ENCODE measurements at places on chromosomes 6 and 20.

DNA sequence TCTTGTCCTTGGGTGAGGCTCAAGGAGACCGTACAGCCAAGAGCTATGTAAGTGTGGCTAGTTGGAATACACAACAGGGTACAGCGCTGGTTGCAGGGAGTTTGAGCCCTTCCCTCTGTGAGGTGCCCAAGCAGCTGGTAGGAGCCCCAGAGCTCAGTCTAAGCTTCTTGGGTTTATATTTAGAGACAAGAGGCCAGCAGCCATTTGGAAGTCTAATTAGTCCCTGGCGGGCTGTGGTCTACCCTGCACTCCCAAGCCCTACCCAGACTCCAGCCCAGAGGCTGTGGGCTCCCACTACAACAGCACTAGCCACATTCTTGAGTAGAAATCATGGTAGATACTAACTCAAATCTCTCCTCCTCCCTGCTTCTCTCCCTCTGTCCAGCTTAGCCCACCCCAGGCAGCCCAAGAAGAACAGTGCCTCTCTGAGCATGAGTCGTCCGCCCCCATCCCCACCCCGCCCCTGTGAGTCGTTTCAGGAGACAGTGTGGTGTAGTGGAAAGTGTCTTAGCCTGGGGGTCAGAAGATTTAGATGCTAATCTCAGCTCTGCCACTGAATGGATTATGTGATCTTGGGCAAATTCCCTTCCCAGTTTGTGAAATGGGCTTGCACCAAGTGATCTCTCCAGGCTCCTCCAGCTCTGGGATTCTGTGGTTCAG lies 37.8 kb downstream of the EIF2S2 start:
- no peak for DNase-seq

DNA sequence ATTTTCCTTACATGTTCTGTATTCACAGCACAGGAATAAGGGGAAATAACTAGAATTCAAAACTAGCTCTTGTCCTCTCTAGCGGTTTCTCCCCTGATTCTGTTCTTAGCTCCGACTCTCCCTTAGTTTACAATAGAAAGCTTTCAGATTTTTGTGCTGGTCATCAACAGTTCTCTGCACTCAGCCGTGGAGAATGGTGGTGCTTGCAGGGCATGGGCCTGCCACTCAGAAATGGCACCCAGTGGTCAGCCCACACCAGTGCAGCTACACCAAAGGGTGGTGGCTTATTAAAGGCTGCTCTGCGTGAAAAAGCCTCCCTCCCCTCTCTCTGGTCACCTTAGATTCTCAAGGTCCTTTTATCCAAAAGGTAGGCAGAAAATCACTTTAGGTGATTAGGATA lies 123.5 kb downstream of the SASH1 start:
- no peak for DNase-seq

DNA sequence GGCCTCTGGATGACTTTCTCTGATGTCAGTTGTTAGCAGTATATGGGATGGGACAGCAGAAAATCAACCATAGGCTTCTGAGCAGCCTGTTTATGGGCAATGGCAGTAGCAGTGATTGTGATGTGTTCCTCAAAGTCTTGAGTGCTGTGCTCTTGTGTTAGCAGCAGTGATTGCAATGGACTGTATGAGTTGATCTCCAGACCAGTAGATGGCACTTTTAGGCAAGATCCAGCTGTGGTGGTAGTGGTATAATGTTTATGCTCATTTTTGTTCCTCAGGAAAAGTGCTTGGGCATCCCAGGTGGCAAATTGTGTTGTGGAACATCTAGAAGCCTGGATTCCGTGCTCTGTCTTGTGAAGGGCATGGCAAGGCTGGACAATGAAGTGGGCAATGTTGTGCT lies 181.6 kb upstream of the SYNCRIP start:
- no peak for DNase-seq

DNA sequence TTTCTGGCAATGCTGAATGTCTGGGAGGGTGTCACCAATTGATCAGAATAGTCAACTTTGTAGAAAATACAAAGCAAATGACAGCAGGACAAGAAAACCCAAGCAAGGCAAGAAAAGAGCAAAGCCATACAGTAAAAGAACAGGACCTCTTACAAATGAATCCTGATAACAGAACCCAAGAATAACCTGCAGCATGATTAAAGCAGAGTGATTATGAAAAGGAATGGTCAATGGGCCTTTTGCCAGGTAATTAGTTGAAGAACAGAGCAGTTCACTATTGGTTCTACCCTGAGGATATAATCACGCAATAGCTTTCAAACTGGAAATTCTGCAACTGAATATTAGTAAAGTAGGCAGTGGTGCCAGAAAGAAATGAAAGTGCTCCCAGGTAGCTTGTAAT lies 319.8 kb downstream of the FRK start:
- no peak for DNase-seq

DNA sequence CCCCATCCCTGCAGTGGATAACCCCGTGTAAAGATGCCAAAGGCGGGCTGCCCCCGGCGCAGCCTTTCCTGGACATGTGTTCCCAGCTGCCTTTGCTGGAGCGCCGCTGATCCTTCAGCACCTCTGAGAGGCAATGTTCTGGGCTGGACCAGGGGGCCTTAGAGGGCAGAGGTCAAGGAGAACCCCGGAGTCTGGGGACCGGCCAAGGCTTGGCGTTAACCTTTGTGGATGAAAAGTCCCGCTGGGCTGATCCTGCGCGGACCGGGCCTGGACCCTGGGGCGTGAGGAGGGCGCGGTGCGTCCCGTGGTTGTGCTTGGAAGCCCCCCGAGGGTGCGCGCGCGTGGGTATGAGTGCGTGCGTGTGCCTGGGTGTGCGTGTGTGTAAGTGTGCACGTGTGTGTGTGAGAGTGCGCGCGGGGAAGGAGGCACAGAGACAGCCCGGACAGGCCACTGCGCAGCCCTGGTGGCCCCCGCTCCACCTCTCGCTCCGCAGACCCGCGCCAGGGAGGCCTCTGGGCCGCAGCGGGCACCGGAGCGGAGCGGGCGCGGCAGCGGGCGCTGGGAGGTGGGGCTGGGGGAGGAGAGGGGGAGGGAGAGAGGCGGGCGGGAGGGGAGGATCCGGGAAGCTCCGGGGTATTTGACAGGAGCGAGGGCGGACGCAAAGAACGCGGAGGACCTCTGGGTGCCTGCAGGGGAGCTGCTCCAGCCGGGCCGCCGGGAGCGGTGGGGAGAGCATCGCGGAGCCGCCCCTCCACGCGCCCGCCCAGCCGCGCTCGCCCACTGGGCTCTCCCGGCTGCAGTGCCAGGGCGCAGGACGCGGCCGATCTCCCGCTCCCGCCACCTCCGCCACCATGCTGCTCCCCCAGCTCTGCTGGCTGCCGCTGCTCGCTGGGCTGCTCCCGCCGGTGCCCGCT lies at the start of gene SMOC2:
TSS of gene SMOC2 (plus strand) at position 665 of the 914 bp plus-strand sequence. CDS start at position 852, 187 bp downstream.
- DNase-seq = no peak

DNA sequence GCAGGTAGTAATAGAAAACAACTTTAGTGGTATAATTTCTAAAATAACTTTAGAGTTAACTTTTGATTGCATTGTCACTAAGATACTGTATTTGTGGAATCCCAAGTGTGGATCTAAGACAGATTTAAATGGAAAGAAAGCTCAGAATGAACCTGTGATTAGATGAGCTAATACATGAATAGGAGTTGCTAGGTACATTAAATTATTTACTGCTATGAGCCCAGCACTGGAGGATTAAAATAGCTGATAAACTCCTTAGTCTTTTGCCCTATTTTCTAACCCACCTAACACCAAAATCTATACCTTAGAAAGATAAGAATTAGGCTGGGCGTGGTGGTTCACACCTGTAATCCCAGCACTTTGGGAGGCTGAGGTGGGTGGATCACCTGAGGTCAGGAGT lies 10.8 kb downstream of the SNRPC start:
- DNase-seq = no peak

GRCh38 chr6:36492092-36492491 lies 49.3 kb downstream of the KCTD20 start:
- no peak for DNase-seq

DNA sequence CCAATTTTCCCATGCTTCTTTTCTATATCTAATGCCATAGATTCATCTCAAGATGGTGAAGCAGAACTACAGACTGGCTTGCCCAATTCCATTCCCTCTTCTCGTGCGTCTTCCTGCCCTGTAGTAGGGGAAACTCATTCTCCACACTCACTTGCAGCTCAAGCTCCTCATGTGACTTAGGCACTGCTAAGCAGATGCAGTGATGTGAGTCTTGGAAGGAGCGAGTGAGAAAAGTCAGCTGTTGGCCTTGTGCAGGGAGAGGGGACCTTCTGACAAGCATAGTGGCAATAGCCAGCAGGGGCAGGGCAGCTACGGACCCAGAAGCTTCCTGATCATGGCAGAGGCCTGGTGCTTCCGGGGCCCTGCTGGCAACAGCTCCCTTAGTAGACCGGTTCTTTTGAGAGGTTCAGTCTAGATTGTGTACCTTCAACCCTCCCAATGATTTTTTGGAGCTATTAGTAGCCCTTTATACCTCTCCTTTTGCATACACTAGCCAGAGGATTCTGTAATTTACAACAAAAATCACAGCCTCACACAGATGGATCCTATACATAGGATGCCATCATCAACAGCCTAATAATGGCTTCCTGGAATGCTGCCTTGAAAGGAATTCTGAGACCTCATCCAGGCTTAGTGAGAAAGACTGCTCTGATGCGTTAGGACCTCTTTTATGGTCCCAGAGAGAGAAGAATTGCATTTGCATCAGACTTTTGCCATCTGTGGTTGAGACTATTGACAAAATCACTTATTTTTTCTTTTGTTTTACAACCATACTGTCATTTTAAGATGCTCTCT lies 121.5 kb upstream of the RIPOR2 start:
- no peak for DNase-seq

DNA sequence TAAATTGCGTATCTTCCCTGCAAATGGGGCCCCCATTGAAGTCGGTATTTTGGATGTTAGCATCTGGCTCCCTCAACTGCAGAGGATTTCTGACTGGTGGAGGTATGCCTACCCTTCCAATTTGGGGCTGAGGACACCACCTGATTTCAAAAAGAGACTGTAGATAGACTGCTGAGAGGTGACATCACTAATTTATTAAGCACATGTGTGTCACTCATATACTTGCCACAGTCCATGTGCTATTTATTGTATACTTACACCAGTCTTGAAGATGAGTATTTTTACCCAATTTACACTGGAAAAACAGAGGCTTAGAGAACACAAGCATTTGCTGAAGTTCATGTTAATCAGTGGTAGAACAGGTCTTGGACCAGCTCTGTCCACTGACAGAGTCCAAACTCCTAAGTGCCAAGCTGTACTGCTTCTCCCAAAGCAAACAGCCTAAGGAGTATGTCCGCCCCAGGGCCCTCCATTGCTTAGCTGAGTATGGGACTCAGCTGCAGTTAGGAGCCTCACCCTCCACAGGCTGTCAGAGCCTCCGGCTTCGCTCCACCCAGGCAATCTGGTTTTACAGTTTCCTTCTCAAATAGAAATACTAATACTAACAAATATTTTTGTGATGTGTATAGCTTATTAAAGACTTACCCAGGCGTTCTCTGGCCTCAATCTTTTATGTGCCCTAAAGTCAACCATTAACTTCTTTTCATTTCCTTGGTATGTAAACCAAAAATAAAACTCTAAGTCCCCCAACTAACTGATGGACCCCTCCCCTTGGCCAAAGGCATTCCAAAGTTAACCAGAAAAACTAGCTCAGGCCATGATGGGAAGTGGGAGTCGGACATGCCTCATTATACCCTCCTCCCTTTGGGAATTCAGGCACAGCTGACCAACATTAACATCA lies 17.5 kb downstream of the RIN2 start:
- no peak for DNase-seq

DNA sequence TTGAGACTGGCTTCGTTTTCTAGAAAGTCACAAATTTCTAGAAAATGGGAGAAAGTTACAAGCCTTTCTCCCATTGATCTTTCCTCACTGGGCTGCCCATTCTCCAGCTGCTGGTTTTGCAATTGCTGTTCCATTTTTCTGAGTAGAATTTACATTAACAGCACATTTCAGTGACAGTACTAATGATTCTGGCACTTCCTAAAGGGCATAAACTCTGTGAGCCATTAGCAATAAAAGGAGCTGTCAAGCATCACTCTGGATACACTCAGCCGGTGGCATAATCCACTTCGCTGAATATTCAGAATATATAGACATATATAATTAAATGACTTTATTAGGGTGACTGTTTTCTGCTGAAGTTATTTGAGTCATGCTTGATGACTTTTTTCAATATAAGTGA lies 6.7 kb upstream of the SSTR4 start:
- no peak for DNase-seq

DNA sequence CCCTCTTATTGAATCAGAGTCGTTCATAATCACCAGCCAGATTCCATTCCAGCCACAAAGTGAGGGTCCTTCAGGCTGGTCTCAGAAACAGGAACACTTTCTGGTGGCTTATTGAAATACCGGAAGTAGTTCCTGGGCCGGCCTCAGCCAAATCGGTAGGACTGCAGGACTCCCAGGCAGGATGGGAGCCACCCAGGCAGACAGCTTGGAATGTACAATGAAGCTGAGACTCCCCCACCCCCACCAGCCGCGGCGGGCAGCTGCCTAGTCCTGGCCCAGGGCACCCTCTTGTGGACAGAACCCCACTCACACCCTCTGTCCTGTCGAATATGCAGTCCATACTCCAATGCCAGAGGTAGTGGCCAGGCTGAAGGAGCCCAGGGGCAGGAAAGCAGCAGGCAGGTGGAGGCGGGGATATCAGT lies 43.8 kb downstream of the MDFI start:
- DNase-seq = peak; percentile 74

- DNase-seq = no peak
Observed at GRCh38 chr6:16967470-16967817, 134.4 kb upstream of the STMND1 start.

- peak; percentile 52 for DNase-seq
Observed at GRCh38 chr20:11376998-11377397, 540.7 kb upstream of the BTBD3 start.

DNA sequence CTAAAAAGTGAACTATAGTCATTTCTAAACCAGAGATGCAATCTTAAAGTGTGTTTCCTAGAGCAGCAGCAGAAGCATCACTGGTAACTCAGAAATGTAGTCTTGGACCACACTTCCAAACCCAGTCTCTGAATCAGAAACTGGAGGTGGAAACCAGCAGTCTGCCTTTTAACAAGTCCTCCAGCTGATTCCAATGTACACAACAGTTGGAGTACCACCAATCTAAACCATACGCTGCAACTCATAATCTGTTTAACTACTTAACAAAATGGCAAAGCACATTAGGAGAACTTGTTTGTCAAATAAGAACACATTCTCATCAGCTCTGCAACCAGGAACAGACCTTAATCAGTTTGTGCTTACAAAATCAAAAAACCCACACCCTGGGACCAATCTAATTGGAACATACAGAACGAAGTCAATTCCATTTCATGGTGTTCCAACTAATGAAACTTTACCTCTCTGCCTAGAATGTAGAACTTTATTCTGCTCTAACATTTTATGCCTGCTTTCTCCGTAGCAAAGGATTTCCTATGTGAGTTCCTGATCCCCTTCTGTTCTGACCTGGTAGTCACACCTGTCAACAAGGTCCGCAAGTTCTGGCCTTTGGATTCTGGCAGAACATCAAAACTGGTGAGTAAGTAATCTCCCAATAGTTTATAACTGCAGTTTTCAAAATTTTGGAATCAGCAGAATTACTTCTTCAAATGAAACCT lies 390.4 kb downstream of the HTR1B start:
- no peak for DNase-seq

Data from kidney epithelial cell (primary cell).